ENCODE measurements at places on chromosomes 7 and 10.
A peak's percentile ranks its signal among the peaks of the same experiment; 100 is the strongest.

DNA sequence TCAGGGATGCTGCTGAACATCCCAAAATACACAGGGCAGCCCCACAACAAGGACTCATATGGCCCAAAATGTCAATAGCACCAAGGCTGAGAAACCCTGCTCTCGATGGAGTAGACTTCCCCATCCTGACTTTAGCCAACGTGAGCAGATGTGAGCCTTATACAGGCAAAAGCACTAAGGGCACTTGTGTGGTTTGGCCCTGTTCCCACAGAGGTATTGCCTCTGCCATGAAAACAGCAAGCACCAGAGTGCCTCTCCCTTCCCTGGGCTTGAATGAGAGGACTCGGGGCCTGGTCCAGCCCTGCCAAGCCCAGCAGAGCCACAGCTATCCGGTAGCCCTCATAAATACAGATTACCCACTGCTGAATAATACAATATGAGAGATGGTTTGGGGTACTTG lies 47.5 kb downstream of the ACSM6 start:
- DNase-seq: no peak

DNA sequence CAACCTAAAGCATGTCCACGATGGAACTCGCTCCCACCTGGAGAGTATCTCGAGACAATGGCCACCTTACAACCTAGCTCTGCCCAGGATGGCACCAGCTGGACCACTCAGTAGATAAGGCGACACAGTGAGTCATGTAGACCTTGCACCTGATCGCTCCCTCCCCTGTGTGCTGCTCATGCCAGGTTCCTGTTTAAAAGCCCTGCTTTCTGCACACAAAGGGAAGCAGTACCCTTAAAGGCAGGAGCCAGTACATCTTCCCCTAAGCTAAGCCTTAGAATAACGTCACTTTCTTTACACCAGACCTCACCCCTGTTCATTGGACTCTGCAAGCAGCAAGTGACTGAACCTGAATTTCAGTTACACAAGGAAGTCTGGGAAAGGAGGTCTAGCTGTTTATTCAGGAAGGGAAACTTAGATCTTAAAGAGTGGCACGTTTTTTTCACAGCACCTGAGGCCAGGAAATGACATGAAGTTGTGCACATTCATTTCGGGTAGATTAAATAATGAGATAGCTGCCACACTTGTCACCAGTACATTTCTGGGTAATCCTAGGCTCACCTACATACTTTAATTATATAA lies 117.9 kb downstream of the MTPAP start:
- no peak for DNase-seq

- no peak for DNase-seq
Observed at GRCh38 chr7:110534241-110534931, 556.5 kb upstream of the LRRN3 start.

- no peak for DNase-seq
Observed at GRCh38 chr7:142024547-142024946, 28.9 kb downstream of the MGAM start.

GRCh38 chr7:50706469-50706937 lies 76.2 kb downstream of the GRB10 start:
- no peak for DNase-seq

GRCh38 chr10:132972986-132973902 lies 30.9 kb upstream of the CFAP46 start:
- DNase-seq: no peak

DNA sequence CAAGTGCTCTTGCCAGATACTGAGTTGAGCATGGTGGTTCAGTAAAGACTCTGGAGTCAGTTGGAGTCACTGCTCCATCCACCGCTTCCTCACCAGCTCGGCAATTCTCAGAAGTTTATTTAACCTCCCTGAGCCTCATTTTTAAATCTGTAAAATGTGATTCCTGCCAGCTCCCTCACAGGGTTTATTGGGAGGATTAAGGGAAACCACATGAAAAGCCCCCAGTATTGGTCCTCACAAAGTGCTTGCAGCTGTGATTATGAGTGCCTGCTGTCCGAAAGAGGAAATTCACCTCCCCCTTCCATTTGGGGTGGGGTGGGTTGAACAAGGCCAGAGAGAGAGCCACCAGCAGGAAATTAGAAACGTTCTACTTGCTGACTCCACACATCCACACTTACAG lies 99.0 kb downstream of the AOAH start:
- no peak for DNase-seq

GRCh38 chr7:97269741-97270140 lies 152.2 kb downstream of the SDHAF3 start:
- DNase-seq: no peak

- no peak for DNase-seq
Observed at GRCh38 chr10:8444630-8445029, 390.1 kb downstream of the GATA3 start.

GRCh38 chr7:139714163-139714901 lies 63.5 kb downstream of the HIPK2 start:
- DNase-seq: no peak

- no peak for DNase-seq
Observed at GRCh38 chr10:95445837-95446486, 115.2 kb downstream of the SORBS1 start.

DNA sequence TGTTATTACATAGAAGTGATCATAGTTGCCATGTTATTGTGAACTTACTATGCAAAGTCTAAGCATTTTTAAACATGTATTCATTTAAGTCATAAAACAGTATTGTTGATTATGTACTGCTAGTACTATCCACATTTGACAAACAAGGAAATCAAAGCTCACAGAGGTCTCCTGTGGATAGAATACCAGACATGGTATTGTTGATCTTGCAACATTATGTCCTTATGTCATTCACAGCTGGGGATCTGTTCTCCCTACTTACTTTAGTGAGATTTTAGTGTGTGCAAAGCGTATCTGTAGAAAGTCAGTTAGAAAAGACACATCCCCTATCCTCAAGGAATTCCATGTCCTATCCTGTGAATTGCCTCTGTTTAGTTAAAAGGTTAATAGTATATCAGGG lies 106.1 kb downstream of the SND1 start:
- DNase-seq: no peak

GRCh38 chr7:751826-752225 lies 24.7 kb upstream of the PRKAR1B start:
- DNase-seq: no peak

DNA sequence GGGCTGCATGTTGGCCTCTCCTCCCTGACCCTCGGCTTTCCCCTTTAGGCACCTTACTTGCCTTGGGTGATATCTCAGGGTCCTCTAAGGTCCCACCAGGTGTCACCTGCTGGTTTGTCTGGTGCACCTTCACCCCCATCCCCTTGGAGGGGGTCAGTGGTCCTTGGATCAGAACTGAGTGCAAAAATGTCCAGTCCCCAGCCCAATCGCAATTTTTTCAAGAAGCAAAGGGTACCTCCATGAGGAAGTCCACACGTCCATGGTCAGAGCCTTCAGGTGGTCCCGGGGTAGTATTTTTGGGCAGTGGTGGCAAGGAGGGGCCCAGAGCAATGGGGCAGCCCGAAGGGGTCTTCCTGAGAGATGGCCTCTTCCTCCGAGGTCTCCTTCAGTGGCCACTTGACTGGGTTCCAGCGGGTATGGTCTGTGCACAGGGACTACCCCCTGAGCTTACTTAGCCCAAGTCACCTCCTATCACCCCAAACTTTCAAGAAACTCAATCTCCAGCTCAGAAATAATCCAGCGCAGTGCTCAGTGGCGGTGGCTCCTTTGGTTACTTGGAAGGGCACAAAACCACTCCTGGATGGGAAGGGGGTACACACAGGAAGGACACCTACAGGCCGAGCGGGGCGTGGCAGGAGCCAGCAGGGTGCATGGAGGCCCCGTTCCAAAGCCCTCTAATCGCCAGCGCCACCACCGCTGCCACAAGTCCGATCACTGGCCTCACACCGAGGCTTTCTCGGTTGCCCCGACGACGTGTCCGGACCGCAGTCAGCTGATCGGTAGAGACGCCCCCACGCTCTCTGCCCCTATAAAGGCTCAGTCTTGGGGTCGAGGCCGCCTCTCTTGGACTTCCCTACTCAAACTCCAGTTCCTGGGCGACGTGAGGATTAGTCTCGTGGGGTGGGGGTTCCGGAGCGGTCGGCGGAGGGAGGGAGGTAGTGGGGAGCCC lies 4.5 kb downstream of the SAP25 start:
- DNase-seq: no peak

DNA sequence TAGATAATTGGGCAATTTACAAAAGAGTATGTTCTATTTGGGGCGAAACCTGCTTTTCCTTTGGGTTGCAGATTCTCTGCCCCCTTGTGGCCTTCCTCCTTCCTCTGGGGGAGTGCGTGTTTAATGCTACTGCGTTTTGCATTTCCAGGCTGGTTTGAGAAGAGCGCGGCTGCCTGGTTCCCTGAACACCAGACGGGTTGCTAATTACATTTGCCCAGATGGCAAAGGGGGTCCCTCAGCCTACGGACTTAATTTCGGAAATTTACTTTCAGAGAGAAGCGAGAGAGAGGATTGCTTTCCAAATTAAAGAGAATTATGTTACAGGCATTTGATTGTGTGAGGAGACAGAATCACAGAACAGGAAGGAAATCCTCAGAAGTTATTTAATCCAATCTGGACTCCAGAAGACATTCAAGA lies 91.9 kb upstream of the JAZF1 start:
- peak; percentile 29 for DNase-seq

- no peak for DNase-seq
Observed at GRCh38 chr10:86504510-86504909, 17.1 kb downstream of the WAPL start.

DNA sequence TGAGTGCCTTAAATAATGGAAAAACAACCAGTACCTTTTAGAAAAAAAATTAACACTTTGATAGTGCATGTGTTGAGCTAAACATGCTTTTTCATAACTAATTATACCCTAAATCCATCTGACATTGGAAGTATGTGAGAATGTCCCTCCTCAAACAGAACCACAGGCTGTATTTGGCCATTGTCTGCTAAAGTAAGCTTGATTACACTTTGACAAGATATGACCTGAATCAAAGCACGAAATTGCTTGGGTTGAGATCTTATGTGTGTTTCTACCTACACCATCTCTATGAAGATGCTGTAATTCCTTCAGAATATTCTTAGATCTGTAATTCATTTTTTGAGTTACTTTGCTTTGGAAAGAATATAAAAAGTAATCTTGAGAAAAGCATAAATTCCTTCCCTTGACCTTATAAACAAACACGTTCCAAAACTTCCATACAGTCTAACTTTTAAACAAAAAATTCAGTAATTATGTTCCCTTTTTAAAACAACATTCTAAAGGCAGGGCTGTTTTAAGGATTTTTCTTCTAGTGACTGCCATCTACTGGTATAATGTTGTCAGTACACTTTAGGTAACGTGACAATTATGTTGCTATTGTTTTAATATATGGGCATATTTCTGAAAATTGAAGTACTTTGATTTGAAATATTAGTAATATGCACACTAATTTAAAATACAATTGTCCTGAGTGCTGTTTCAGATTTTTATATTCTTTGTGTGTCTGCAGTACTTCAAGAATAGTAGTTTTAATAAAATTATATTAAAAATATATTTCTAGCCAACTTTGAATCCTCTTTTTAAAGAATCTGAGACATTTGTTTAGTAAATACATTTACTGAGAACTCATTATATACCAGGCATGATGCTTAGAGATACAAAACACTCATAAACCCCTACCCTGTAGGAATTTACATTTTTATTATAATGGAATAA lies 20.9 kb downstream of the CD36 start:
- peak; percentile 13 for DNase-seq

- DNase-seq: no peak
Observed at GRCh38 chr7:2663121-2663886, 24.7 kb upstream of the AMZ1 start.

DNA sequence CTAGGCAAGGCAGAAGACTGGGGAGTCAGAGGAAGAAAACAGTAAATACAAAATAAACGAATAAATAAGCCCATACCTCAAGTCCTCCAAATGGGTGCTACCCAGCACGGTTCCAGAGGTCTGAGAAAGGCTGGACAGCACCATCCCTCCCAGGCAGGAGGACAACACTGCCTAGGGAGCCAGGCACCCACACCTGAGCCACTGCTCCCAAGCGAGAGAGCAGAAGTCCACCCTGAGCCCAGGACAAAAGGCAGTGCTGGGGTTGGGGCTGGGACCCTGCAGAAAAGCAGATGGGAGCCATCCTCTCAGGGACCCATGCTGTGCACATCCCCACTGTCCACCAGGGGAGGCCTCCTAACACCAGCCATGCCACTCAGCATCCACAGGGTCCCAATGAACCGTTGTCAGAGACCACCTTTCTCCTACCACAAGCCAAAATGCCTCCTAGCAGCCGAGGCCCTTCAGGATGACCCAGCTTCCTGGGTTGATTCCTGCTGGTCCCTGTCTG lies 16.2 kb downstream of the GFRA1 start:
- DNase-seq: no peak

DNA sequence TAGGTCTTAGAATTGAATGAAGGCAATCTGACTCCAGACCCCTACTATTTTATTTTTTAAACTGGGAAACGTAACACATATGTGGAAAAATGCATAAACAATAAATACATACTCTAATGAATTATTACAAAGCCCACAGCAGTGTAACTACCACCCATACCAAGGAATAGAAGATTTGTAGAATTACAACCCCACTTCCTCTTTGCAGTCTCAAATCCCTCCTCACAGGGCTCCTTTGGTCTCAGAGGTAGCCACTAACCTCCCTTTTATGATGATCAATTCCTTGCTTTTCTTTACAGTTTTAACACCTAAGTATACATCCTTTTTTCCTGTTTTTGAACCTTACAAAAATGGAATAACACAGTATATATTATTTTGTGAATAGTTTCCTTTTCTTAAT lies 6.7 kb upstream of the CCDC126 start:
- no peak for DNase-seq

DNA sequence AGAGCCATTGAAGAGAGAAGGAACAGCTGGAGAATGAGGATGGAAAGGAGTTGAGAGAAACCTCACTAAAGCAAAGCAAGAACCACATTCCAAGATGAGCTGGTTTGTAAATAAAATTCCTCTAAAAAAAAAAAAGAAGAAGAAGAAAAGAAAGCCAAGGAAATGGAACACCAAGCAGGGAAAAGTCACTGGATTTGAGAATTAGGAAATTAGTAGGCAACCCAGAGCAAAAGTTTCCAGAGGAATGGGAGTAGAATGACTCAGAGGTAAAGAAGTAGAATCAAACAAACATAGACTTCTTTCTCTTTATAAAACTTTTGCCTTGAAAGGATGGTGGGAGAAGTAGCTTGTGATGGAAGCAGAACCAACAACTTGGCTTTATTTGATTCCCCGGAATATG lies 3.9 kb downstream of the CH25H start:
- DNase-seq: no peak

GRCh38 chr7:135710417-135711138 lies 17.4 kb downstream of the SLC13A4 start:
- DNase-seq: no peak

DNA sequence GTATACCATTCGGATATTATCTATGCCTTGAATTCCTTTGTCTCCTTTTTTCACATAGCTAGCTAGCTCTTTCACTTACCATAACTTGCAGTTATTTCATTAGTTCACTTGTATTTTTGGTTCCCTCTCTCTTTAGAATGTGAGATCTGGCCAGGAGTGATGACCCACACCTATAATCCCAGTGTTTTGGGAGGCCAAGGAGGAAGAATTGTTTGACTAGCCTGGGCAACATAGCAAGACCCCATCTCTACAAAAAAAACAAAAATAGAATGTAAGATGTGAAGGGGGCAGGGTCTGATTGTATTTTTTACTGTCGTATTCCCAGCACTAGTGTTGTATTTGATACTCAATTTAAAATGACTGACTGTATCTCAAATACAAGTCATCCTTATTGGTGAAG lies 19.6 kb downstream of the NFE2L3 start:
- DNase-seq: no peak
